ENCODE measurements at places on chromosomes 6 and 20. TPM values are rescaled to one million over a fixed set of nuclear protein-coding genes. Genes with fewer than 3 reads are reported as not detected.

GRCh38 chr6:149723262-149723661, 5.4 kb upstream of the LATS1 start:
- no peaks in the 10 kb centered on the region for H3K27me3 ChIP-seq
- H3K4me1 ChIP-seq = peaks cover 3% of the 10 kb centered on the region
- H3K4me3 ChIP-seq = no peak overlapping the region
- peaks cover 38% of the 10 kb centered on the region for H3K36me3 ChIP-seq
- no peak for DNase-seq

ZBTB22 gene
- polyA plus RNA-seq = 8.4 TPM

GRCh38 chr6:130148181-130148580, 74.6 kb downstream of the SAMD3 start:
- no peak overlapping the region for H3K4me3 ChIP-seq
- no peaks in the 10 kb centered on the region for H3K4me1 ChIP-seq
- DNase-seq = no peak
- no peaks in the 10 kb centered on the region for H3K36me3 ChIP-seq
- H3K27ac ChIP-seq = no peak overlapping the region

SLC52A3 gene
- 0.62 TPM for polyA plus RNA-seq

All from psoas muscle (tissue), 8 donors.